ENCODE measurements at places on chromosomes 13 and 19.

GRCh38 chr13:46743191-46743590 is 53.8 kb downstream of the ESD start:
- DNase-seq = no peak

DNA sequence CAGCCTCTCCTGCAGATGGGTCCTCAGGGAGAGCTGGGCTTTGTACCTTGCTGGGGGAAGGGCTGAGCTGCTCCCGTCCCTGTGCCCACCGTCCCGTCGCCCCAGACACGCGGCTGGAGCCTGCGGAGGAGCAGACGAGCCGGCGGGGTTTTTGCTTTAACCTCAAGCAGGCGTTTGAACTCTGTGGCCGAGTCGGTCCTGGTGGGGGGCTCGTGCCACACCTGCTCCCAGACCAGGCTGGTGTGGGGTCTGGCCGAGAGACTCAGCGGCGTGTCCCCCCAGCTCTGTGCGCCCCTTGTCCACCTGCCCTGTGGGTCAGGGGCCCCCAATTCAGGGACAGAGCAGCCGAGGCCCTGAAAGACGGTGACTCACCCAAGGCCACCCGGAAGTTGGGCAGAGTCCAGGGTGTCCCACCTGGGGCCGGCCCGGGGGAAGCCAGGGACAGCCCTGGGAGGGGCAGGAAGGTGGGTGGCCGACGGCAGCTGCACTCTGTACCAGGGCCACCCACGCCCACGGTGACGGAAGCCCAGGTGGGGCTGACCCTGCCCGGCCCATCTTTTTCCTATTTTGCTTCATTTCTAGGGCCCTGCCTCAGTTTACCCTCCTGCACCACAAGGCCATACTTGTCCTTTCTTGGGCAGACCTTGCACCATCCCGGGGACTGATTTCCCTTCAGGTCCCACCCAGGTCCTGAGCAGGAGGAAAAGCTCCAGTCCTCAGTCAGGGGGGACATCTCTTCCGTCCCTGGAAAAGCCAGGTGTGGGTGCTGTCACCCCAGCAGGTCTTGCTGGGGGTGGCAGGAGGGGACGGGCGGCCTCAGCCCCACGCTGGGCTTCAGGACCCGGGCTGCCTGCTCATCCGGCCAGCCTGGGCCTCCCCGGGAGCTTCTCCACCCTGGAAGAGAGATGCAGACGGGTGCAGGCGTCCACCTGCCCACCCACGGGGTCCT is 5.3 kb downstream of the EFNA2 start:
- DNase-seq = no peak

DNA sequence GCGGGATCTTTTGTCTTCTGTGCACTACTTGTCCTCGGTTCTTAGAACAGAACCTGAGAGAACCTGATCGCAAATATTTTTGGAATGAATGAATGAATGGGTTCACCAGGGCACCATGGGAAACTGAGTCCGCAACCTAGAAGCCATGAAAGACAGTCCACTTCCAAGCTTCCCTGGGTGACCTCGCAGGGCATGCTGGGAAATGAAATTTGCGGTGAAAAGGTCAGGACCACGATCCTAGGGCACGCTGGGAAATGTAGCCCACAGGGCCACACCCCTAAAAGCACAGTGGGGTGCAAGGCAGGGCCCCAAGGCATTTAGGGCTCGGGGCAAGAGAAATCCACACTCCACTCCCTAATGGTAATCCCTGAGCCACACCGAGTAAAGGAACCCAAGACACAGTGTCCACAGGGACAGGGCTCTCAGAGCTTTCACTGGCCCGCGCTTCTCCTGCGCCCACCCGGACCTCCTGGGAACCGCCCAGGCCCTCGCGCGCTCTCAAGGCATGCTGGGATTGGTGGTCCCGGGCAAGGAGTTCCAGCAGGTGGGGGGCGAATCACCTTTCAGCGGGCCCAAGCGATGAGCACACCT is 1.1 kb upstream of the PPP1R12C start:
- DNase-seq = no peak

DNA sequence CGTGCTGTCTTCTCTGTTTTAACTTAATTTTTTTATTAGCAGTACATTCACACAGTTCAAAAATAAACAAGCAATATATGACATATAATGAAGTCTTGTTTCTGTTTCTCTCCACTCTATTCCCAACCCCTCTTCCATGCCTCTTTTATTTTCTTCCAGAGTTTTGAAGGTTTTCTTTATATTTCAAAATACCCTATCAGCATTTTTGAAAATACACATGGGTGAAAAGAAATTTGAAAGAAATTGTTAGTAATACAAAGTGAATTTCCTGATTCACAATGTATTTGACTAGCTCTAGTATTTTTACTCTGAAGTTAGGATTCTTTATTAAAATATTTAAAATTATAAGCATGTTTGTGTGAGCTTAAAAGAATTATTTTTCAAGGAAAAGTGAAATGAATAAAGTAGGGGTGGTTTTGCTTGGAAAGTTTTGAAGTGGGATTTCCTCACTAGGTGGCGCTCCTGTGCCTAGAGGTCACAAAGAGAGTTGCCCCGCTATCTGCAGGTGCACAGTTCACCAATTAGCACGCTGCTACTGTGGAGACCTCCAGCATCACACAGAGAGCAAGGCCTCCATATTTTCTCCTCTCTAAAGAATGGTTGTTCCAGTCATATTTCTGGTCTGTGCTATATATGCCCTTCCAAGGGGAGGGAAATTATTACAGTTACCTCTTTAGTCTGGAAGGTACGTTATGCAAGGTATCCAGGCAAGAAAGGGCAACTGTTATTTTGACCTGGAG is 37.6 kb downstream of the SOX21 start:
- no peak for DNase-seq

DNA sequence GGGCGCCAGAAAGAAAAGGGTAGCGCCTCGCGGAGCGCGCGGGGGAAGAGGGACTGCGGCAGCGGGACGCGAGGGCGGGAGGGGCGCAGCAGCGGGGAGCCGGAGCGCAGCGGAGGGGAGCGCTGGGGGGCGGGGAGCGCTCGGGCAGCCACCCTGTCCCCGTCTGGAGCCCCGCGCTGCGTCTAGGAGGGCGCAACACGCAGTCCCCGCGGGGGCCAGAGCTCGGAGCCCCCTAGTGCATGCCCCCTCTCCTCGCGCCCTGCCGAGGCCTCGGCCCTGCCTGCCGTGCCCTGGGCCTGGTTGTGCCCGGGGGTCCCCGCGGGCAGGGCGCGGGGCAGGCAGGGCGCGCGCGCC is 37.9 kb downstream of the SOX1 start:
- no peak for DNase-seq

DNA sequence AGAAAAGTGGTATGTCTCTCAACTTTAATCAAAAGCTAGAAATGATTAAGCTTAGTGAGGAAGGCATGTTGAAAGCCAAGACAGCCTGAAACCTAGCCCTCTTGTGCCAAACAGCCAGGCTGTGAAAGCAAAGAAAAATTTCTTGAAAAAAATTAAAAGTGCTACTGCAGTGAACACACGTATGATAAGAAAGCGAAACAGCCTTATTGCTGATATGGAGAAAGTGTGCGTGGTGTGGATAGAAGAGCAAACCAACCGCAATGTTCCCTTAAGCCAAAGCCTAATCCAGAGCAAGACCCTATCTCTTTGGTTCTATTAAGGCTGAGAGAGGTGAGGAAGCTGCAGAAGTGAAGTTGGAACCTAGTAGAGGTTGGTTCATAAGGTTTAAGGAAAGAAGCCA is 96.4 kb downstream of the ZDHHC20 start:
- DNase-seq = no peak

GRCh38 chr19:36265064-36265463 is 50.2 kb downstream of the ZNF146 start:
- DNase-seq = no peak

DNA sequence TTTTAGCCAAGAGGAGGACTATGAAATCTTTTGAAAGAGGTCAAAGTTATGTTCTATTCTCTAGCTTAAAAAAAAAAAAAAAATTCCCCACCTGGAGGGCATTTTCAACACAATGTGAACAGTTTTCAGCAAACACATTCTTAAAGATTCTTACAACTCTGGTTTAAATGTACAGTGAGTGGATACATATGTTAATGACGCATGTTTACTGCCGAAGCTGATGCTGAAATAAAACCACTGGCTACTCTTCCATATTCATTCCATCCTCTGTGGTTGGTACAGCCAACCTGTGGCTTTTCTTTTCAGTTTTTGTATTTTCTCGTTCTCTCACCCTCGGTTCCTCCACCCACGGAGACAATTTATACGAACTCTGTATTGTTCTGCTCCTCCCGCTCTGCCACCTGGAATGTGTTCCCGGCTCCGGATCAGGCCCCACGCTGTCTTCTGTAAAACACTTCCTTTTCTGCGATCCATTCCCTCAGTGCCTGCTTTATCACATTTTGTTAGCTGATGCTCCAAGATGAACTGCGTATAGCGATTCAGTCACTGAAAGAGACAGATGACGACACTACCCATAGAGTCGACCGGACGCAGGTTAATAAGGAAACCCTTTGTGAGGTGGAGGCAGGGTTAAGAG is 466.4 kb upstream of the ARGLU1 start:
- no peak for DNase-seq

GRCh38 chr13:29737061-29737460 is 113.4 kb downstream of the UBL3 start:
- no peak for DNase-seq

DNA sequence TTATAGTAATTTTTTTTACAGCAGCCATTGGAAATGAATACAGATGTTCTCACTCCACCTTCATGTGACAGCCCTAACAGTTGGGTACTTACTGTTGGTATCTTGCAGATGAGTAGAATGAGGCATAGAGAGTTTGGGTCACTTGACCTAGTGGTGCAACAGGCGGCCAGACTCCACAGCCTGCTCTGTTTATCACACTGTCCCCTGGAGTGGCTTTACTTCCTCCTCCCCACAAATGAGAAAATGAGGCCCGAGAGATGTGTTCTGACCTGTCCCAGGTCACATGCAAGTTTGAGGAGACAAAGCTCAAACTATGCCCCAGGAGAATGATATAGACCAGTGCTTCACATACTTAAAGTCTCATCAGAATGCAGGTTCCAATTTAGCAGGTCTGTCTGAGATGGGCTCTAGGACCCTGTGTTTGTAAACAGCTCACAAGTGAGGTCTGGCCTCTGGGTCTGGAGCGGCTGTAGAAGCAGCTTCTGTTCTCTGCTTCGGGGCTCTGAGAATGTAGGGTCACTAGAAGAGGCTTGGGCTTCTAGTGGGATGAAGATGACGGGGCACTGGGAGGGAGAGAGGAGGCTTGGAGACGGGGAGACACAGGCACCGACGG is 37.4 kb upstream of the RCBTB2 start:
- DNase-seq = no peak

- DNase-seq = no peak
Measured at GRCh38 chr19:31164791-31165251, 184.4 kb downstream of the TSHZ3 start.

DNA sequence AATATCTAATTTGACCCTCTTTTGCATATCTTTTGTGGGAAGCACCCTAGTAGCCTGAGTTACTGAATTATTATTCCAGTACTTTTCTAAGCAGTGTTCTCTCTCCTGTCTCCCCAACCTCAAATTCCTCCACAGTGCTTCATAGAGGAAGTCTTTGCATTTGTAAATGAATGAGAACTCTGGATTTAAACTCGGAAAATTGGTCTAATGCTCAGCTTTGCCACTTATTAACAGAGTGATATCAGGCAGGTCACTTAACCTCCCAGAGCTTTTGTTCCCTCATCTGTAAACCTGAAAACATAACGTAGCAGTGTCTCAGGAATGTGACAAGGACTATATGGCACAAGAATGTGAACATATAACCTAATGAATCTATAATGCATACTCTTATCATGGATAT is 26.2 kb downstream of the FREM2 start:
- DNase-seq = no peak

DNA sequence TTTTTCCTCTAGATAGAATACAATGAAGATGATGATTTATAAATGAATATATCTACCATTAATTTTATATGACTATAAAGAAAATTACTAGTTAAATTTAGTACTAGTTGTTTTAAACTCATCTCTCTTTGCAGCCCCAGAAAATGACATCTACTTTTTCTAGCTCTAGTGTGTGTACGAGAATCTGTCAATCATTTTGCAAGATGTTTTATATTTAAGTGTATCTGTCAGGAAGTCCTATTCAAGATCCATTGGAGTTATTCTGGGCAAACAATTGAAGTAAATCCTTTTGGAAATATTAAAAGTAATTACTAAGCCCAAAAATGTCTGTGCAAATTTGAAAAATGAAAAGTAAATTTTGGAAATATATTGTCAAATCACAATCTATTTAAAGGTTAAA is 144.3 kb upstream of the PCDH9 start:
- DNase-seq = no peak

DNA sequence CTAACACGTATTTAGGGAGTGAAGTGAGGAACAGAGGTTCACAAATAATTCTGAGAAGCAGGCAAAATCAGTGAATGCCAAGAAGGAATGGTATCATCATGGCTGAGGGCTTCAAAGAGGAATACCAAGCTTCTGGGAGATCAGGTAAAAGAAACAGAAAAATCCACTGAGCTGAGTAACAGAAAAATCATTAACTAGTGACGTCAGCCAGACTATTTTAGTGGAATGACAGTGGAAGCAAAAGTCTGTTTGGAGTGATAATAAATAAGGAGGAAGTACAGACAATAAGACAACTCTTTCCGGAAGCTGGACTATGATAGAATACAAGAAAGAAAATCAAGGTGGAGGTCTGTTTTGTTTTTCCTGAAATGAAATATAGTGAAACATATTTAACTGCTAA is 83.5 kb downstream of the SACS start:
- DNase-seq = no peak

Measured in activated gamma-delta T cell (primary cell).